CD4-positive, alpha-beta T cell (primary cell): ENCODE measurements at places on chromosomes 3 and 15. TPM values are rescaled to one million over a fixed set of nuclear protein-coding genes. Genes with fewer than 3 reads are reported as not detected.
A peak's percentile ranks its signal among the peaks of the same experiment; 100 is the strongest.

PRR20G gene
- total RNA-seq: not detected

VWA5B2 gene
- total RNA-seq: not detected

SCAMP5 gene
- total RNA-seq: 6.4 TPM

CAPN3 gene
- total RNA-seq: 8.2 TPM

CHDH gene
- total RNA-seq: 0.31 TPM

RTP3 gene
- total RNA-seq: not detected

LMLN gene
- total RNA-seq: 3.5 TPM

MYL3 gene
- total RNA-seq: not detected

PSTPIP1 gene
- 79.4 TPM for total RNA-seq

DNA sequence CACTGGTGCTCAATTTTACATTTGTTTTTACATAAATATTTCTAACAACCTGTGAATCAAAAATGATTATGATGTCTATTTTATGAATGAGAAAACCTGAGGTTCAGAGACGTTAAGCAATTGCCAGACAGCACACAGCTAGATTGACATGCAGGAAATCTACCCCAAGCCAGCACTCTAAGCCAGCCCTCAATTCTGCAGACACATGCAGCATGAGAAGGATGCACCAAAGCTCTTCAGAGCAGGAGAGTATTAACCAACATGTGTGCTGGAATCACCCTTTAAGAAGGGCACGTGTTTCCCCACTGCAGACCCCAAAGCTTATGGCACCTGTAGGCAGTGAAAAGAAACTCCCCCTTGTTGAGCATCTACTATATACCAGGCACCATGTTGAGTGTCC is 126.1 kb upstream of the ARHGEF3 start:
- H3K36me3 ChIP-seq: no peaks in the 10 kb centered on the region
- no peaks in the 10 kb centered on the region for H3K27me3 ChIP-seq
- DNase-seq: no peak
- peak overlapping the region; percentile 43 for H3K27ac ChIP-seq
- H3K4me3 ChIP-seq: no peak overlapping the region
- peaks cover 65% of the 10 kb centered on the region for H3K4me1 ChIP-seq

GRCh38 chr15:26157081-26157480 is 294.0 kb upstream of the ATP10A start:
- no peaks in the 10 kb centered on the region for H3K27me3 ChIP-seq
- H3K36me3 ChIP-seq: no peaks in the 10 kb centered on the region
- no peak overlapping the region for H3K4me3 ChIP-seq
- H3K27ac ChIP-seq: no peak overlapping the region
- DNase-seq: no peak

GRCh38 chr15:23566651-23567050 is 1.2 kb downstream of the MKRN3 start:
- H3K4me1 ChIP-seq: peaks cover 5% of the 10 kb centered on the region
- H3K27ac ChIP-seq: no peak overlapping the region
- no peaks in the 10 kb centered on the region for H3K36me3 ChIP-seq
- H3K27me3 ChIP-seq: no peaks in the 10 kb centered on the region
- DNase-seq: no peak

GRCh38 chr3:66365080-66365479 is 135.7 kb downstream of the LRIG1 start:
- H3K4me3 ChIP-seq: no peak overlapping the region
- peaks cover 1% of the 10 kb centered on the region for H3K36me3 ChIP-seq
- no peaks in the 10 kb centered on the region for H3K27me3 ChIP-seq
- DNase-seq: no peak
- H3K27ac ChIP-seq: no peak overlapping the region

DNA sequence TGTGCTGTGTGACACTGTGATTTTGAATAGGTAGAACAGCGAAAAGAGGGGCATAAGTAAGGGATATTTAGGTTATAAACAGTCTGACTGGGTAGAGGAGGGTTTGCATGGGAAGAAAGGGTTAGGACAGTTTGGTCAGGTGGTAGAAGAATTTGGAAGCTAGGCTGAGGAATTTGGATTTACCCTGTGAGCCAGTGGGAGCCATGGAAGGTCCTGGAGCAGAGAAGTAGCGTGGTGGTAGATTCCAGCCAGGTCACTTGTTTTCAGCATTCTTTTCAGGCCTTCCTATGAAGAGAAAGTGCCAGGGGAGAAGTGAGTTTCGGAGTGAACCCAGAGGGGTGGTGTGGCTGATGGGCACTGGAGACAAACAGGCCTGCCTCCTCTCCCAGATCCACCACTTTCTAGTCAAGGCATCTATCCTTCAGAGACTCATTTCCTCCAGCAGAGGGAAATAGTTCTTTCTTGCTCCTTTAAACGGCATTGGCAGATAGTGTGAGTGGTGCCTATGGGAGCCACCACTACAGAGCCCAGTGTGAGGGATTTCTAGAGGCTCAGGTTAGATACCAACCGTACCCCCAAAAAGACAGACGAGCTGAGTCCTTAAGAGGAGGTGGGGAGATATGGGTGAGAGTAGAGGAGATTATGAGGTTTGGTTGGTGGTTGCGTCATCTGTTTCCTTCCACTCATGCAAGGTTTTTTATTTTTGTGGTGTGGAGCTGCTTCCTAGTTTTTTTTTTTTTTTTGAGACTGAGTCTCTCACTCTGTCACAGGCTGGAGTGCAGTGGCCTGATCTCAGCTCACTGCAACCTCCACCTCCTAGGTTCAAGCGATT is 21.2 kb downstream of the PXK start:
- DNase-seq: peak; percentile 15
- no peak overlapping the region for H3K27ac ChIP-seq
- no peaks in the 10 kb centered on the region for H3K27me3 ChIP-seq
- H3K4me1 ChIP-seq: peaks cover 26% of the 10 kb centered on the region

GRCh38 chr15:84840741-84841429 is 23.7 kb downstream of the ALPK3 start:
- no peaks in the 10 kb centered on the region for H3K4me1 ChIP-seq
- DNase-seq: no peak
- H3K4me3 ChIP-seq: no peak overlapping the region
- H3K36me3 ChIP-seq: no peaks in the 10 kb centered on the region
- H3K27me3 ChIP-seq: no peaks in the 10 kb centered on the region
- H3K27ac ChIP-seq: no peak overlapping the region

- no peaks in the 10 kb centered on the region for H3K27me3 ChIP-seq
- no peak overlapping the region for H3K27ac ChIP-seq
- H3K36me3 ChIP-seq: peaks cover 80% of the 10 kb centered on the region
- no peak for DNase-seq
Observed at GRCh38 chr3:49294343-49294742, 17.3 kb upstream of the C3orf62 start.

GRCh38 chr3:188049606-188050530 is 104.1 kb upstream of the LPP start:
- H3K4me1 ChIP-seq: peaks cover 20% of the 10 kb centered on the region
- H3K36me3 ChIP-seq: no peaks in the 10 kb centered on the region
- H3K27ac ChIP-seq: no peak overlapping the region
- H3K4me3 ChIP-seq: no peak overlapping the region
- no peaks in the 10 kb centered on the region for H3K27me3 ChIP-seq
- peak; percentile 49 for DNase-seq

DNA sequence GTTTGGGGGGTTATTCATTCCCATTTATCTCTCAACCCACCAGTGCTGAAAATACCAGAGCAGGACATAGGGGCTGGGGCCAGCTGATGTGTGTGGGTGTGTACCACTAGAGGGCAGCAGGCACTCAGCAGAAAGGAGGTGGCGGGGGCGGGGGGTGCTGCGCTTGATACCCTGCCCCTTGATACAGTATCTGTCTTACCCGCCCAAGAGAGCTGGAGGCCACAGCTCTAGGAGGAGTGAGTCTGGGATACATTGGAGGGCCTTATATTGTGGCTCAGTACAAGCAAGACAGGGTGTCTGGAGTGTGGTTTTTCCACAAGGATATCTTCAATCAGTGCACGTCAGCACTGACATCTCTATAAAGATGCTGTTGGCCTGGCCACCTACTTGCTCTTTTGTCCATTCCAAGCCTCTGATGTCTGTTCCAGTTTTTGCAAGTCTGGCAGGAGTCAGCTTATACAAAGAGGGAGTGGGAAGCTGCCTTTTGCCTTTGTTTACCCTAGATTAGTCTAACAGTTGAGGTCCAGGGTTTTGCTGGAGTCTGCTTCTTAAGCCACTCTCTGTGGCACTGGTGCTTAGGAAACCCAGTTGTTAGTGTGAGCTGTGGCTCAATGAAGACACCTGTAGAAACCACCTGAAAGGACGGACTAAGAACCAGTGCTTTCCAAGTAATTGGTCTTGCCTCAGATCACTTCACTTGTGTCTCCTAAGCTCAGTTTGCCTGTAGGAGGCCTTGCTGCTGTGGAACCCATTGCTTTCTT is 1.5 kb upstream of the RBM15B start:
- H3K36me3 ChIP-seq: peaks cover 51% of the 10 kb centered on the region
- peak overlapping the region; percentile 39 for H3K27ac ChIP-seq
- peak; percentile 46 for DNase-seq
- no peaks in the 10 kb centered on the region for H3K27me3 ChIP-seq

- no peaks in the 10 kb centered on the region for H3K4me1 ChIP-seq
- H3K36me3 ChIP-seq: no peaks in the 10 kb centered on the region
- no peak overlapping the region for H3K4me3 ChIP-seq
- no peak for DNase-seq
- H3K27ac ChIP-seq: no peak overlapping the region
Observed at GRCh38 chr3:137347132-137347531, 389.3 kb downstream of the IL20RB start.

GRCh38 chr3:54756330-54756731 is 171.5 kb downstream of the LRTM1 start:
- no peaks in the 10 kb centered on the region for H3K4me1 ChIP-seq
- H3K36me3 ChIP-seq: no peaks in the 10 kb centered on the region
- H3K4me3 ChIP-seq: no peak overlapping the region
- no peaks in the 10 kb centered on the region for H3K27me3 ChIP-seq
- DNase-seq: no peak

GRCh38 chr3:123276346-123277006 is 74.7 kb downstream of the SEC22A start:
- peaks cover 1% of the 10 kb centered on the region for H3K36me3 ChIP-seq
- no peak overlapping the region for H3K27ac ChIP-seq
- H3K4me3 ChIP-seq: no peak overlapping the region
- H3K27me3 ChIP-seq: no peaks in the 10 kb centered on the region

DNA sequence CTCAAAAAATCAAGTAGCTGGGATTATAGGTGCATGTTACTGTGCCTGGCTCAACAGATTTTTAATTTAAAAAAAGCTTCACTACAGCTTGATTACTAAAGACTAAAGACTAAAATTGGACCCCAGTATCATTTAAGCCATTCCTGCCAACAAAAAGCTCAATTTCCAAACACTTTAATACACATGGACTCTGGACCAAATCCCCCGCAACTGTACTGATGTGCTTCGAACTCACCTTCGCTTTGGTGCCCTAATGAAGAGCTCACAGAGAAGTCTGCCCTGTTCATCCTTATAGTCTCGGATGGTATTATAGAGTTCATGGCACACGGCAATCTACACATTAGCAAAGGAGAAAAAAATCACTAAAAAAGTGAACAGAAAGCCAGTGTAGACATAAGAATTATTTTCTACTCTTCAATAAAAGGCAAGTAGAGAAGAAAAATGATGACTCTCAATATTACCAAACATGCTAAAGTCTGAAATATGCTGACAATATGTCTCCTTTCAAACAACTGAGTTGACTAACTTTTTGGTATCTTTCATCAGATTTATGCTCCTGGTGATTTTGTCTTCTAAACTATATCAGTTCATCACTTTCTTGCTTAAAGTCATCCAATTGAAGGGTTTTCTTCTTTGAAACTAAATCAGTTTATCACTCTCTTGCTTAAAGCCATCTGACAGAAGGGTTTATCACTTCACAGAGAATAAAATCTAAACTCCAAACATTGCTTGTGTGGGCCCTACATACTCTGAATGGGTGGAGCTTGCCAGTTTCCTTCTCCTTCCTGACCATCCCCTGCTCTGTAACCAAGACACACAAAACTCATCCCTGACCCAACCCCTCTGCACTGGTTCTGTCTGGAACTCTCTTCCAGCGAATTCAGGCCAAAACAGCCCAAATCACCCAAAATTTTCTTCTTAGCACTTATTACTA is 7.2 kb downstream of the PBRM1 start:
- H3K27me3 ChIP-seq: no peaks in the 10 kb centered on the region
- H3K36me3 ChIP-seq: peaks cover 61% of the 10 kb centered on the region
- DNase-seq: no peak
- H3K27ac ChIP-seq: no peak overlapping the region
- H3K4me3 ChIP-seq: no peak overlapping the region

- no peaks in the 10 kb centered on the region for H3K4me1 ChIP-seq
- no peak overlapping the region for H3K4me3 ChIP-seq
- no peak overlapping the region for H3K27ac ChIP-seq
- DNase-seq: no peak
- H3K27me3 ChIP-seq: no peaks in the 10 kb centered on the region
Observed at GRCh38 chr3:88617283-88617682, 467.5 kb downstream of the C3orf38 start.

DNA sequence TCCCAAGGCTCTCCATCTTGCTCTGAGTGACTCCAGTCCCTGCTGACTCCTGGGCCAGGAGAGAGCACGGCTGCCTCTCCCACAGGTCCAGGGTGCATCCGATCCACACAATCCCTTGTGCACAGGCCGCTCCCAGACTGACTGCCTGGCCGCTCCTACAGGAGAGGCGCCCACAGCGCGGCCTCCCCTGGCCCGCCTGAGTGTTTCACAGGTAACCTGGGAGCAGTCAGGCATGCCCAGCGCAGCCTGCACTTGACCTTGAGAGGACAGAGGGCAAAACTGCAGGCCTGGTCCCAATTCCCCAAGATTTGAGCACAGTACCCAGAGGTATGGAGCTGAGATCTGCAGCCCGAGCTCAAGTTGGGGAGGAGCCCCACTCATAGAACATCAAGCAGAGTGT is 490.2 kb downstream of the CNTN6 start:
- no peaks in the 10 kb centered on the region for H3K4me1 ChIP-seq
- no peak for DNase-seq
- H3K27me3 ChIP-seq: no peaks in the 10 kb centered on the region
- no peak overlapping the region for H3K4me3 ChIP-seq

DNA sequence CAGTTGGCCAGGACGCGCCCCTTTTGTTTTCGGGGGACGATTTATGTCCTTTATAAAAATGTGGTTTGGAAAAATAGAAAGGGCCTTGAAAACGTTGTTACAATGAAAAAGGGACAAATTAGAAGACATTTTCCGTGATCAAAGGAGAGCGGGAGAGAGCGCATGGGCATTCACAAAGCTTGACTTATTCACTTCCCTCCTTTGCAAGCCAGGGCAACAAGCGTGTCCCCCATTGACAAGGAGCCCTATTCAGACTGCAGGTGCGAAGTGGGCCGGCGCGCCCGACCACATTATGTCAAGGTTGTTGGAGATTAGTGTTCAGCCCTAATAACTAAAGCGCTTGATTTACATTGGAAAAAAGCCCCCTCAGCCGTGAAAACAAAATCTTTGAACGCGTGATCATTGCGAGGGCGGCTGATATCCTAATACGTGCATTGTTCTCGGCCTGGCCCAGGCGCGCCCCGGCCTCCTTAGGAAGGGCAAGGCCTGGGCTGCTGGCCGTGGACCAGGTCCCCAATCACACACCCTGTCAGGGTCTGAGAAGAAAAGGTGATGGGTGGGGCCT is 25.9 kb downstream of the ZIC4 start:
- DNase-seq: no peak
- no peaks in the 10 kb centered on the region for H3K4me1 ChIP-seq
- H3K27me3 ChIP-seq: peaks cover 66% of the 10 kb centered on the region
- no peaks in the 10 kb centered on the region for H3K36me3 ChIP-seq

- no peaks in the 10 kb centered on the region for H3K27me3 ChIP-seq
- peaks cover 5% of the 10 kb centered on the region for H3K4me1 ChIP-seq
- no peak overlapping the region for H3K4me3 ChIP-seq
Observed at GRCh38 chr3:182905623-182906022, 74.7 kb downstream of the DCUN1D1 start.

GRCh38 chr3:169771497-169772304 is 1.5 kb upstream of the MYNN start:
- peak; percentile 53 for DNase-seq
- H3K27me3 ChIP-seq: no peaks in the 10 kb centered on the region
- peak overlapping the region; percentile 83 for H3K4me3 ChIP-seq
- peaks cover 19% of the 10 kb centered on the region for H3K36me3 ChIP-seq
